Activated CD8-positive, alpha-beta memory T cell treated with anti-CD3 and anti-CD28 coated beads for 4 hours (primary cell): ENCODE measurements at places on chromosomes 4 and X.

DNA sequence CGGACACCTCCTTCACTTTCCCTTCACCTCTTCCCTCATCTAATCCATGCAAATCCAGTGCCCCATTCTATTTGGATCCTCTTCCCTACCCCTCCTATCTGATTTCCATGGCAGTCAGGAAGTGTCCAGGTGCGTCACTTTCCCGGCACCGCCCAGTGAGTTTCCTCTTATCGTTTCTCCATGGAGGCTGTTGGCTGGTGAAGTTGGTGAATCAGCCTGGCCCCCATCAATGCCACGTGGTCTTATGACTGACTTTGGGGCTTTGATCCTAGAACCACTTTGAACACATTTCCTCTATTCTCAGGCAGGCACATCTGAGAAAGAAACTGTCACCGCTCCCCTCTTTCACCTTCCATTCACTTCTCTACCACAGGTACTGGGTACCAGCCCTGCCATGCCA, 137.8 kb downstream of the CEP135 start:
- no peak for DNase-seq

- no peak for DNase-seq
These were observed 280.5 kb downstream of the DHRSX start for GRCh38 chrX:2220296-2220695.

DNA sequence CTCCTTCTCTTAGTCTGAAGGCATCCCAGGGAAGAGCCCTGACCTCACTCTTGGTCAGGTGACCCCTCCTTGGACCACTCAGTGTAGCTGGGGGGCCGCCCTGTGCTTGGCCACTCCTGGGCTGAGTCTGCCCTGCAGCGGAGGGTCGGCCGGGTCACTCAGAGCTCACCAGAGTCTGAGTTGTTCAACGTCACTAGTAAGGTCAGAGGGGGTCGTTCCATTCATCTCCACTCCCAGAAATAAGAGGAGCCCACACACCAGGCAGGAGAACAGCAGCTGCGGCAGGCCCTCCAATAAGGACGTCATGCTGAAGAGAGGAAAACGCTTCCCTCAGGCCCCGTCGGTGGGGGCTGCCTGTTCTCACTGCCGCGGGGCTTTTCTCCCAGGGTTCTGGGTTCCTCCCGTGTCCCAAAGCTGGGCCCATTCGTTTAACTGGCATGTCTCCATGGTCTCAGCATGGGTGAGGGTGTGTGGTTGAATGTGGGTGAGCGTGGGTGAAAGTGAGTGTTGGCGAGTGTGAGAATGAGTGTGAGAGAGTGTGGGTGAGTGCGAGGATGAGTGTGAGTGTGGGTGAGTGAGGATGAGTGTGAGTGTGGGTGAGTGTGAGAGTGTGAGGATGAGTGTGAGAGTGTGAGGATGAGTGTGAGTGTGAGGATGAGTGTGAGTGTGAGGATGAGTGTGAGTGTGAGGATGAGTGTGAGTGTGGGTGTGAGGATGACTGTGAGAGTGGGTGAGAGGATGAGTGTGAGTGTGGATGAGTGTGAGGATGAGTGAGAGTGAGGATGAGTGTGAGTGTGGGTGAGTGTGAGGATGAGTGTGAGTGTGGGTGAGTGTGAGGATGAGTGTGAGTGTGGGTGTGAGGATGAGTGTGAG, 47.7 kb downstream of the ING2 start:
- no peak for DNase-seq

- DNase-seq, result no peak
These were observed 162.5 kb upstream of the RASGEF1B start for GRCh38 chr4:81634165-81634564.
